ENCODE measurements at places on chromosomes 6 and 20.

- no peak for DNase-seq
These were observed 99.5 kb downstream of the KLHL32 start for GRCh38 chr6:97023982-97024381.

DNA sequence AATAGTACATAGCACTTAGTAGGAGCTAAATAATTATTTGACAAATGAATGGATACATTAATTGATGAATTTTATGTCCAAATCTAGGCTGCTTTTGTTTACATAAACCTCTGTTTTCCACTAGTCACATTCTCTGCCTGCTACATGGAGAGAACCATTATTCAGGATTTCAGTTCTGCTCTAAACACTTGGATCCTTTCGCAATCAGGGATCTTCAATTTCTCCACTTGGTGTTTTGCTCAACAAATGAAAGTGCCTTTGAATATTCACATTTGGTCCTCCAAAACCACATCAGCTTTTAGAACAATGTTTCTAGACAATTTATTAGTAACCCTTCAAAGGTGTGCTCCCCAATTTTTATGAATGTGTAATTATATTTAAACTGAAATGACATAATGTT, 30.6 kb upstream of the HLA-DQB1 start:
- no peak for DNase-seq

DNA sequence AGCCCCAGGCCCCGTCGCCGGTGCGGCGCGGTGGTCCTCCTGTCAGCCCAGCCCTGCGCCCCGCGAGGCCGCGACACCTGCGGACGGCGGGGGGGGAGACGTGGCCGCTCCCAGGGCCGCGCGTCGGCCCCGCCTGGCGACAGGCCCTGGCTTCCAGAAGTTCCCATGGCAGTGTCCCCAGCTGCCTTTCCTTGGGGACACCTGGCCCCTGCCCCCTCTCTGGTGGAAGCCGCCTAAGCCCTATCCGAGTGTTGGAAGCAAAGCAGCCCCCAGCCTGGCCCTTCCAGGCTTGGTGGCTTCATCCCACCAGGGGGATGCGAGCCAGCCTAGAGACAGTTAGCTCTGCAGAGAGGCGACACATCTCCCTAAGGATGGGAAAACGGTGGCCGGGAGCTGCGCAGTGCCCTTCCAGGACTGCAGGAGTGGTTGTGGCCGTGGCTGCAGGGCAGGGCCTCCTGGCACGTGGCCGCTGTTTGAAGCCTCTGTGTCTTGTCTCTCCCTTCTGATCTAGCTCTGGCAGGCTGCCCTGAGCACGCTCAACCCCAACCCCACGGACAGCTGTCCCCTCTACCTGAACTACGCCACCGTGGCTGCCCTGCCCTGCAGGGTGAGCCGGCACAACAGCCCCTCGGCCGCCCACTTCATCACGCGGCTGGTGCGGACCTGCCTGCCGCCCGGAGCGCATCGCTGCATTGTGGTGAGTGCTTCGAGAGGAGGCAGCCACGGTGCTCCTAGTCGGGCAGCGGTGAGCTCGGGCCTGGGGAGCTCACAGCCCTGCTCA, 816 bp downstream of the NPEPL1 start:
- DNase-seq, result peak; percentile 17

GRCh38 chr6:273551-274058, 18.7 kb upstream of the DUSP22 start:
- no peak for DNase-seq

DNA sequence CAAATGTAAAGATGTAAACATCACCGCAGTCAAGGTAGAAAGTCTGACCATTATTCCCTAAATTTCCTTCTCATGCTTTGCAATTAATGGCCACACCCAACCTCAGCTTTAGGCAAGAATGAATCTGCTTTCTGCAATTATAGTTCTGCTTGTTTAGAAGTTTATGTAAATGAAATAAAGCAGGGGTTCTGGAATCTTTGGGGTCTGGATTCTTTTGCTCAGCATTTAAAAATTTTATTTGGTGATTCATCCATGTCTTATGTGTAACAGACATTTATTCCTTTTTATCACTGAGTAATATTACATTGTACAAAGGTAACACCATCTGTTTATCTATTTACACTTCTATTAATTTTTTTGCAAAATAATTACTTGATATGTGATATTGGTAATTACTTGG, 613.6 kb downstream of the UTRN start:
- no peak for DNase-seq

DNA sequence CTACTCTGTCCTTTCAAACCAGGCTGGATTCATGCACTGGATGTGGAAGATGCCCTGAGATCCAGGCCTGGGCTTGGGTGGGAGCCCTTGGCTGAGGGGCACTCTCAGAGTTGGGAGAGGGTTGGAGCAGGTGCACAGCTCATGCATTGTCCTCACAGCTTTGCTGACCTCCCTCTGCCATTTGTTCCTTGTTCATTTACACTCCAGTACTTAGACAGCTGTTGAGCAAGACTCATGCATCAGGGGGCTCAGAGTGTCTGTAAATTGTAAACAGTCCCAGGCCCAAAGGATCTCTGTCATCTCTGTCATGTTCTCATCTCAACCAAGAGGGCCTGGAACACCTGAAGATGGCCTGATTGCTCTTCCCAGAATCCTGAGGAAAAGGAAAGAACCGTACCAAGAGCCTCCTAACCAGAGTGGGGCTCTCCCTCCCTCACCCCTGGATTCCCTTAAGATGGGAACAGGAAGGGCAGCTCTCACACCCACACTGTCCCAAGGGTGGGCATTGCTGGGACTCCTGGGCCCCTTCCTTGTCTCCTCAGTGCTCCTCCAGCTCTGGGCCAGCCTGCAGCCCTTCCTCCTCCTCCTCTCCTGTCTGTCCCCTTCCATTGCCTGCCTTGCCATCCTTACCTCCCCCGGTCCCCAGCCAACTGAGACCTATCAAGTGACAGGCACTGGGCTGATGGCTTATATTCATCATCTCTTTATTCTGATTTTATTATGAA, 132.9 kb downstream of the FOXO3 start:
- DNase-seq, result no peak

GRCh38 chr6:155328539-155329459, 14.5 kb upstream of the TFB1M start:
- no peak for DNase-seq

DNA sequence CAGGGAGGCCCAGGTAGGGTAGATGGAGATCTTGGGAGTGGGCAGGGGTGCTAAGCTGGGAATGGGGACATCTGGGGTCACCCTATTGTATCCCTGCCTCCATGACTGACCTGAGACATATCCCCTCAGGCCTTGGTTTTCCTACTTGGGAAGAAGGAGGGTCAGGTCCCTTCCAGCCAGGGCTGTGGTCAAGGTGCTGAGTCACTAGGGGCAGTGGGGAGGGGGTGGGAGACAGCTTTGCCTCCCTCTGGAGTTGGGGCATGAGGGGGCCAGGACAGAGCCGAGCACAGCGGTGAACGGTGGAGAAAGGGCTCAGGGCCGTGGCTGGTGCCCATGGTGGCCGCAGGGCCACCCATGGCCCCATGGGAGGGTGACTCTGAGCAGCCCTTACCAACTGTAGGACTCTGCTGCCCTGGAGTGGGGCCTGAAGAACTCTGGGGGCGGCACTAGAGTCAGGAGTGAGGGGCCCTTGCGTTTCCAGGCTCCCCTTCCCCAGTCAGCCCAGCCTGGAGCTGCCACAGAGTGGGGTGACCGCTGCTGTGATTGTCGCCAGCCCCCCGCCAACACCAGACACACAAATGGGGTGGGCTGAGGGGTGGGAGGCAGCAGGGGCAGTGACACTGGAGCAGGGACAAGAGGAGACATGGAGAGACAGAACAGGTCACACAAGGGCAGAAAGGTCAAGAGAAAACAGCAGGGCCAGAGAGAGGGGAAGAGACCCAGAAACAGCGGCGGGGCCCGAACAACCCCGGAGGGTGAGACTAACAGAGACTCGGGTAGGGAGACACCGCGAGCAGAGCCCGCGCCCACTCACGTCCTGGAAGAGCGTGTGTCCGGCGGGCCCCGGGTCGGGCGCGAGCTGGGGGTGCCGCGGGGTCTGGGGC, 576 bp downstream of the NECAB3 start:
- no peak for DNase-seq

DNA sequence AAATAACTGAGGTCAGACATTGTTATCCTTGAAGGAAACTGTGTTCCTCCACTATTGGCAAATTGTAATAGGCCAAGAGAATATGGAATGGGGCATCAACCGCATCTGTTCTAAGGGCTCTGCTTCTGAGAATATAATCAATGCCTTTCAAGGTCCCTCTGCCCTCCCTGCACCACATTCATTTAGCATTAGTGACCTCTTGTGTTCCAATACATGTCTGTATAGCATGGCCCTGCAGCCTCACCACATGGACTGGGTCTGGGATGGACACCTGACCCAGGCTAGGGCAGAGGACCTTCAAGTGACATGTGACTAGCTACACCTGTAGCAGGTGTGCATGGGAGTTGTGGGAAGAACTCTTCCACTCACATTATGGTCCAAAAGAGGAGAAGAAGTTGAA, 14.2 kb downstream of the BTN3A1 start:
- DNase-seq, result no peak

DNA sequence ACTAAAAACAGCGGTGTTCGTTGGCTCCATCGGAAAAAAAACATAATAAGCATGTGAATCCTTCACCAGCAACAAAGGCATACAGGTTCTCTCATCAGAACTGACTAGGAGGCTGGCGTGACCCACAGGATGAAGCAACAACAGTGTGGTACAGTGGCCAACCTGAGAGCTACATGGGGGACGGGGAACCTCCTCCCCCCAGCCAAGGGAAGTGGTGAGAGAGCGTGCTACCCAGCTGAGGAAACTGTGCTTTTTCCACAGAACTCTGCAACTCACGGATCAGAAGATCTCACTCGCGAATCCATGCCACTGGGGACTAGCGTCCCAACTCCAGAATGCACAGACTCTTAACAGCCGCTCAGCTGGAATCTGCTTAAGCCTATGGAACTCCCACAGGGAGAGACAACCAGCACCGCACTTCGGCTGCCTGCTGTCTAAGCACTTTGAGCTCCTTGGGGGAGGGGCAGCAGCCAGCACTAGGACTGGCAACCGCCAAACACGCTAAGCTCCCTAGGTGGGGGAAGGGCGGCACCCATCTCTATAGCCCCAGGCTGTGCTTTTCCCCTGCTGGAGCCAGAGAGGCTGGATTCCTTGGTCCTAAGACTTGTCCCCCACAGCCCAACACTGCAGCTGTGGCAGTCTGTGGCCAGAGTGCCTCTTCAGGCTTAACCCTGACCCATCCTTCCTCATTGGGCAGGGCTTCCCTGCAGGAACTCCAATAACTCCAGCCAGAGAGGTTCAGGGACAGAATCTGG, 538.3 kb upstream of the BTBD3 start:
- DNase-seq, result peak; percentile 25

DNA sequence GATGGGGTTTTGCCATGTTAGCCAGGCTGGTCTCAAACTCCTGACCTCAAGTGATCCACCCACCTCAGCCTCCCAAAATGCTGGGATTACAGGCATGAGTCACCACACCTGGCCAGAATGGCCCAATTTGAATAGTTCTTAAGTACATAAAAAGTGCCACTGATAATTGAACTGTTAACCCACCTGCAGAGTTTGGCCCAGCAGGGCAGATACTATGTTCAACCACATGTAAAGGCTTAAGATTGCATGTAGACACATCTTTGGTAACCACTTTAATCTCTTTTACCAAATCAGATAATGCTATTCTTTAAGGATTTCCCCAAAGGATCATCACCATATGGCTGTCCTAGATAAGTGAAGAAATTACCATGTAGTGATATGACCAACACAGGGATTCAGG, 21.3 kb upstream of the SGK1 start:
- no peak for DNase-seq
